ENCODE measurements at places on chromosomes 2 and 18. TPM values are rescaled to one million over a fixed set of nuclear protein-coding genes. Genes with fewer than 3 reads are reported as not detected.

DNA sequence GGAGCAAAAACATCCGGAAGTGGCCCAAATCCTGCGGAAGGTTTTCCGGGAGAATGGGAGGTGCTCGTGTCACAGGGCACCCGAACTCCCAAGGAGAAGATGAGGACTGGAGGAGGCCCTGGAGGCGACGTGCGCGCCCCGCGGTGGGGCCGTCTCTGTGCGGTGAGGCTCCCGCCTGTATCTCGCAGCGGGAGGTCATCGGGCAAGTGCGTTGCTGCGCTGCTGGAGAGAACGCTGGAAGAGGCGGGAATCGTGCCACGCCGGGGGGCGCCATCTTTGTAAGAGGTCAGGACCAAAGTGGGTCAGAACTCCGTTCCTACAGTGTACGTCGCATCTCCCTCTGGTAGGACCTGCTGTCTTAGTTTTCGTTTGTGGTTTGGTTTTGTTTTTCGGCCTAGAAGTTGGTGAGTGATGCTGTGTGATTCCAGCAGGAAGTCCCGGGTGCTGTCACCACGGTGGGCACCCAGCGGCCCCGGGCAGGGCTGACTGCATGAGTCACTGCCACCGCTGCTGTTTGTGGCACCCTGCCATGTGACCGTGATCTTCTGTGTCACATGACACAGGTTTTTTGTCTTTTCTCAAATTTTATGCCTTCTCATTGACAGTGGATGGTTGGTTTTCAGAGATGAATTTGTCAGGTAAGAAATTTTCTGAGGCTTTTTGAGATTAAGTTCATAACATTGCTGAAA is 21.5 kb upstream of the ATP9B start:
- DNase-seq, result no peak

Gene FAM237A
- not detected for total RNA-seq

Gene EIF2AK2
- 40.5 TPM for total RNA-seq

- DNase-seq, result no peak
Observed at GRCh38 chr2:218172845-218173244, 6.1 kb upstream of the CXCR1 start.

Gene ADCYAP1
- not detected for total RNA-seq

DNA sequence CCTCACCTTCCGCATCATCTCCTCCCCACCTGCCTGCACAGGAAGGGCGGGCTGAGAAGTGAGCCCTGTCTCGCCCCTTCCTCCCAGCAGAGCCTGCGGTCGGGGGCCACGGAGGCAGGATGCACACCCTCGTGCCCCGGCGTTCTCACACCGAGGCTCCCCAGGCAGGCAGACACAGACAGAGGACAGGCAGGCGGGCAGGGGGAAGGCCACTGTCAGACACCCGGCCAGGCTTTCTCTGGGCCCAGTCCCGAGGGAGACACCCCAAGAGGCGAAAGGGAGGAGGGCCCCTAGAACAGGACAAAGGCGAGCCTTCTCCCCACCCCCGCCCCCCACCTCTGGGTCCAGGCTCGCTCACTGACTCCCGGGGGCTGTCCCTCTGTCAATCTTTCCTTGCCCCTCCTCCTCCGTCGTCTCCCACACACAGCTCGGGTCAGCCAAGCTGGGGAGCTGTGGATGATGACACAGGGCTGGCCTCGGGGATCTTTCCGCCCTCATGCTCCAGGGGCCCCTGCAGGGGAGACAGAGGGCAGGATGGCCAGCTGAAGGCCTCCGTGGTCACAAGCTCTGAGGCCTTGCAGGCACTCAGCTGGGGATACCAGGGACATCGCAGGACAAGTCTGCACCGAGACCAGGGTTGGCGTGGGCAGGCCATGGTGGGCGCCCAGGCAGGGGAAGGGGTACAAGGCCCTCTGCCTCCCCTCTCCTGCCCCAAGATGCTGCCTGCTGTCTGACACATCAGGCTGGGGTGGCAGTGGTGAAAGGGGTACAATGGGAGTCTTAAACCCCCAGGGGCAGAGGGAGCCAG is 24.9 kb downstream of the BIN1 start:
- DNase-seq, result peak; percentile 72

DNA sequence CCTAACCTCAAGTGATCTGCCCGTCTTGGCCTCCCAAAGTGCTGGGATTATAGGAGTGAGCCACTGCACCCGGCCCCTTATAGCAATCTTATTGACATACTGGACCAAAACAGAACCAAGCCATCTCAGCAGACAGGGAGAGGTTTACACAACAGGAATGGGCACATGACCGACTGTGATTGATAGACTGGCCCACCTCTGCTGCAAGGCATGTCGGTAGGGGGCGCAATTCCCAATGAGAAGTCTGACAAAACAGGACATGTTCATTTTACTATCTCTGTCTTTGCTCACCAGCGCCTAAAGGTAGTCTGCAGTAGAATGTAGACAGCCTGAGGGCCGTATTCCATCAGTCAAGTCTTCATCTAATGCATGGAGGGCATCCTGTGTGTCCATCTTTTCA is 2.0 kb downstream of the LYPD6B start:
- no peak for DNase-seq

Gene CFAP65
- not detected for total RNA-seq

Gene PSMA8
- total RNA-seq, result 0.44 TPM

DNA sequence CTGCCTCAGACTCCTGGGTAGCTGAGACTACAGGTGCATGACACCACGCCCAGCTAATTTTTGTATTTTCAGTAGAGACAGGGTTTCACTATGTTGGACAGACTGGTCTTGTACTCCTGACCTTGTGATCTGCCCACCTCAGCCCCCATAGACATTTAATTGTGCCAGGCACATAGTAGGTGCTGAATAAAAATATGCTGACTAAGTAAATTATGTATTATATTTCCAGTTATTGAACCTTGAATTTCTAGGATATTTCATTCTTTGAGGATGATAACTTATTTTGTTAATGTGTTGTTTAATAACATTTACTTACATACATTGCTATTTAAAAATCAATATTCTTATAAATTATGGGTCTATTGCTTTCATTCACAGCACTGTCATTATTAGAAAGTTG is 190.4 kb upstream of the LRRTM4 start:
- no peak for DNase-seq

Gene NPHP1
- 0.12 TPM for total RNA-seq

DNA sequence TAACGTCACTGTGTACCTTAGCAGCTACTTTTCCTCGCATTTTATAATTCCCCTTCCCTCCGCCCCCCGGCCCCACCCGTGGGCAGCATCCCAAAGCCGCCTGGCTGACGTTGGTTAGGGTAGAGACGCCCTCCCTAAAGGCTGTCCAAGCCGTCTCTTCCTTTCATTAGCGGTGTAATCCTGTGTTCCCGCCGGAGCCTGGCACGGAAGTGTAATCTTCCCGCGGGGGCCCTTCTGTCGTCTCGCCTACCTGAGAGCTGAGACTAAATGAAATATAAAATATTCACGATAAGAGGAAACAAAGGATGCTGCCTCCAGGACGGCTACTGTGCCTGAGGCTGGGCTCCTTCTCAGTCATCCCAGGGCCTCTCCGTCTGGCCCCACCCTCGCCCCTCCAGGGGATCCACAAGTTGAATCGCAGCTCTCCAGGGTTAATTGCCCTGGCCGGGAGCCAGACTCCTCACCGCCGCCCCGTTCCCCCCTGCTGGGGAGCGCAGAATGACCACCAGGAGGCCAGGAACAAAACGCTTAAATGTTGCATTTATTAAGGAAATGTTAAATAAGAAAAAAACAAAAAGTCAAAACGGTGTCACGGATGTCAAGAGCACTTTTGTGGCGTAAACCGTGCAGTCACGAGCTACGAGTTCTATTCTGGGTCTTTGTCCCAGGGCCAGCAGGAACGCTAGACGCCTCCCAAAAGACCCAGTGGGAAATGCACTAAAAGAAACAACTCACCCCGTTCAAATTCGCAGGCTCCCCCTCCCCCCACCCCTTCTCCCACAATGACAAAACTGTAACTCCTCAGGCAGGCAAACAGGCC is 1.5 kb downstream of the RPRM start:
- DNase-seq, result no peak

GRCh38 chr2:201432038-201432620 is 19.1 kb downstream of the TRAK2 start:
- DNase-seq, result no peak

Gene SLC25A12
- total RNA-seq, result 34.6 TPM

- DNase-seq, result no peak
Observed at GRCh38 chr2:234816056-234816455, 135.8 kb upstream of the SH3BP4 start.

DNA sequence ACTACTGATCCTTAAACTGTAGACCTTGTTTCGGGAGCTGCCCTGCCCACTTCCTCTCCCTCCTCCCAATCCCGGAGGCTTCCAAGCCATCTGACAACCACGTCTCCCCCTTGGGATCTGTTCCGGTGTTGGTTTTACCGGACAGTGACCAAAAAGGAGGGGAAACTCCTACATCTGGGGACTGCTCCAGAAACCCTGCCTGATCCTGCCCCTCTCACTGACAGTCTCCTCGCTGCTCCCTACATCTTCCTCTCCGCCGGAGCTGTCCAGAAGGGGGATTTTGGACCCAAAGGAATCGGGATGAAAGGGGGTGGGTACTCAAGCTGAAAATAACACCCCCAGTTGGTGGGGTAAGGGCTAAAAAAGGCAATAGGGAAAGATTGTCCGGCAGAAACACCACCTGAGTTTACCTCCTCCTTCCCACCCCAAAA is 1.5 kb downstream of the INO80D start:
- DNase-seq, result peak; percentile 1

Gene SDC1
- total RNA-seq, result 0.26 TPM

- no peak for DNase-seq
Observed at GRCh38 chr2:72951303-72952095, 34.2 kb downstream of the EMX1 start.

DNA sequence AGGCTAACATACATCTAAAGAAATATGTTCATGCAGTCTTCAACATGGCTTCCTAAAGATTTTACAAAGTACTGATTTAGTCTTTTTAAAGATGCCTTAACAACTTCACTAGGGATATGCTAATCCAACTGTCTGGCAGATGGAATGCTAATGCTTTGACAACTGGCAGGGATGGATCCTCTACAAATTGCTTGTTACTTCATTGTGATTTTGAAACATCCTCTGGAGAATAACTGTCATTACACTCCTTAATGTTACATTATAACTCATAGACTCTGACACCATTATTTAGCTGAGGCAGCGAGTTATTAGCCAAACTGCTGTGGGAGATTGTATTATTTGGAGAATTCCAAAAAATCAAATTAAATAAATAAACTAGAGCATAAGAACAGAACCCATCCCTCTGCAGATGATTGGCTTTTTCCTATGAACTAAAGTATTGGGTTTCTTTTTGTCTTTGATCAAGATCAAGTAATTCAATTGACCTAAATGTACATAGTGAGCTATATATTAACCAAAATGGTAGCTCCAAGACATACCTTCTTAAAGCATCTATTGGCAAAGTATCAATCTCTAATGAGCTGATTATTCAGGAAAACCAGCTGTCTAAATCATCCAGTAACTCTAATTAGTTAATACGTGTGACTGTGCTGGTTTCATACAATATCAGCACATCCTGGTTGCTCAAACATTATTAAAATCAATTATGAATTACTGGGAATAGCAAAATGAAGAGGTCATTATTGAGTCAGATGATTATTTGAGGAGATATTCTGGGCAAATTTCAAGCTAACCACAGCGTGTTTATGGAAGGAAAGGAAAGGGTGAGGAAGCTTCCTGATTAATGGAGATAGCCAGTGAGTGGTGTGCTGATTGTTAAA is 321.3 kb upstream of the TFPI start:
- DNase-seq, result no peak

- DNase-seq, result no peak
Observed at GRCh38 chr18:31407649-31408048, 31.1 kb downstream of the DSG4 start.

Gene CACNB4
- total RNA-seq, result 0.83 TPM

GRCh38 chr2:28095622-28096021 is 205.1 kb downstream of the BABAM2 start:
- DNase-seq, result no peak

DNA sequence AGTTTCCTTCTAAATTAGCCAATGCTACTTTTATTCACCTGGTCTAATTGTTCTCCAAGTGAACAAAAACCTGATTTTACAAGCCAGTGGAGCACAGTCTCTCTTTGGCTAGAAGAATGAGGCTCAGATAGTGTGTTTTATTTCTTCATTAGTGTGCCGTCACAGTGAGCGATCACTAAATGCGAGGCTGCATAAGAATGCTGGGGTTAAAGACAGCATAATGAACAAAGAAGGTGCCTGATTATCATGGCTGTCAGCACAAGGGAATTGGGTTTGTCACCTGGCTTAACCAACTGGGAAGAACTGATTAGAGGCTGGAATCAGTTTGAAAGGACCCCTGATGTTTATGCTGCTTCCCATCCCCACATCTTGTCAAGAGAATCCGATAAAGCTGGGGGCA is 76.4 kb downstream of the EPHA4 start:
- no peak for DNase-seq

Gene SLC4A5
- total RNA-seq, result 0.71 TPM

DNA sequence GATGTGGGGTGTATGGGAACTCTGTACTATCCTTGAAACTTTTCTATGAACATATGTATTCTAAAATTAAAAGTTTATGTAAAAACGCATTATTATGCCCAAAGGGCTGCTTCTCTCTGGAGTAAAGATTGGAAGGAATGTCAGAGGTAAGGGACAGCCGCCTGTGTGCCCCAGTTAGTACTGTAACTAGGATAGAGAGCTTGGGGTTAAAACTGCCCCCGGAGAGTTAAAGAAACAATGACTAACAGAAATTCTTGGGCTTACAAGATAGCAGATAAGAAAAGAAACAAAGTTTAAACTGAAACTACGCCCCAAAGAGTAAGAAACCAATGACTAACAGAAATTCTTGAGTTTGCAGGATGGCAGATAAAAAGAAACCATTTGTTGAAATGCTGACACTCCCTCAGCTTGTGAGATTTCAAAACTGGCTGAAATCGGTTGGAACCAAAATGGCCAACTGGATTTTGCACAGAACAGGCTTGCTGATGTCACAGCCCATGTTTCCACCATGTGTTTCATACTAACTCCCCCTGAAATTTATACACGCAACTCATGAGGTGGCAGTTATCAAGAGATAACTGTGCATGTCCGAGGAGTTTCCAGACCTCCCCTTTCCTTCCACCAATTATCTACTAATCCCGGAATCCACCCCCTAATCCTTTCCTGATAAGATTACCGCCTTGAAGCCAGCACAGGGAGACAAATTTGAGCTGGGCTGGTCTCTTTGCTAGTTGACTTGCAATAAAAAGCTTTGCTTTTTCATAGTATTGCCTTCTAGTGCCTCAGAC is 8.7 kb upstream of the TXNDC2 start:
- DNase-seq, result no peak

Gene KLHL41
- not detected for total RNA-seq

DNA sequence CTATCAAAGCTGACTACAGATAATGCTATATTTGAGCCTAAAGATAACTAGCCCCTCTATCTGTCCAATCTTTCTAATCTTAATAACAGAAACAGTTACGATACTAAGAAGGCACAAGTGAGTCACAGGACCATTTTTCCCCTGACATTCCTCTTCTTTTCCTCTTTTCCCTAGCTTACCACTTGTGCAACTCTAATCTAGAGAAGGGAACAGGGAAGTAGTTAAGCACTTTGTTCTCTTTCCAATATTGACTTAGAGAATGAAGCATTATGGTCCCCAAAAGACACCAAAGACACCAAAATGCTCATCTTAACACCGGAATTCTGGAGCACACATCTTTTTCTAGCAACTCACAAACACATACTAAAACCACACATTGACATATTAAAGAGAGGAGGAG is 1.8 kb downstream of the PDE11A start:
- no peak for DNase-seq

Measured in activated T-helper 1 cell treated with anti-CD3 and anti-CD28 coated beads, Interleukin-12 subunit alpha, Interleukin-12 subunit beta, Interleukin-2, Interleukin-4 antibody, amounts not matched to agents 30 ng/mL and 10 ng/mL and 1 ng/mL, durations not matched to agents 14 hours and 24 hours and 36 hours (primary cell).